ENCODE measurements at places on chromosomes 3 and 15.

GRCh38 chr3:10286596-10287295, 6.0 kb downstream of the GHRL start:
- DNase-seq: no peak

GRCh38 chr3:128488991-128489673, 3.9 kb downstream of the GATA2 start:
- no peak for DNase-seq

DNA sequence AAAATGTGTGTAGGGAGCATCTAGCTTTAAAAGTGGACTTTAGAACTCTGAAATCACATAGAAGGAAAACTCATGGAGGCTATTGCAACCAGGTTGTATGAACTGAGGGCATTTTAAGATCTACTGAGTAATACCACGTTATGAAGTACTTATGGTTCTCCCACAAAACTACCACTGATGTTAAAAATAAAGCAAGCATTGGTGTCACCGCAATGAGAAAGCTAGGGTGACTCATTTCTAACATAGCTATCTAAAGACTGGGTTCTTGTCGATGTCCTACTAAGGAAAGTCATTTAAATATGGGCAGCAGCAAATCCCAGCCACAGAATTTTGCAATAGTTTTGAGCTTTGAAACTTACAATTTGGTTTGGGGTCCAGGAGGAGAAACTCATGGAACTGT, 584.8 kb downstream of the DIPK2A start:
- DNase-seq: no peak

DNA sequence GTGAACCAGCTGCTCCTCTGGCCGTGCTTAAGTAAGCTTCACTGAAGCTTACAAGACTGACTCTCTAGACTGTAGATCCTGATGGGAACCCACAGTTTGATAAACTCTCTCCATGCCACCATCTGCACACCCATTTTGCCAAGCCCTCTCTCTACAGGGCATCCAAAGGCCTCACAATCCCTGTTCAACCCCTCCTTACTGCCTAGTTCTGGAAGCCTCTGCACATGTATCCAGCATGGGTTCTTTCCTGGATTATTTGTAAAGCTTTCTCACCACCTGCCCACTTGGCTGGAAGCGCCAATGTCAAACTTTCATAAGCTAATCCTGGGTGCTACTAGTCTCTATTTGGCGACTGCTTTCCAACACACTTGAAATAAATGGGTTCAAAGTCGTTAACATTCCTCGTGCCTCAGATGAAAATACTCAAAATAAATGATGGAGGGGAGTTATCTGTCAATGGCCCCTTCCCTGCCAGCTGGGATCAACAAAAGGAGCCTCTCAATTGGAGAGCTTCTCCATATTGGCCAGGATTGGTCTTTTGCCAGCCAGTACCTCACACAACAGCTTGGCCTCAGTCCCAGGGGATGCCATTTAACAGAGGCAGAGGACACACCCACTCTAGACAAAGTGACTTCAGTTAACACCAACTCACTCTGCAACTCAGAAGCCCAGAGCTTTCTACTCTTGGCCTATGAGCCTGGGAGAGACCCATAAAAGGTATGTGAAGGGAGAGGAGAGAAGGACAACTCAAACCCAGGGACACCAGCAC, 48.1 kb downstream of the SH3BP5 start:
- no peak for DNase-seq

DNA sequence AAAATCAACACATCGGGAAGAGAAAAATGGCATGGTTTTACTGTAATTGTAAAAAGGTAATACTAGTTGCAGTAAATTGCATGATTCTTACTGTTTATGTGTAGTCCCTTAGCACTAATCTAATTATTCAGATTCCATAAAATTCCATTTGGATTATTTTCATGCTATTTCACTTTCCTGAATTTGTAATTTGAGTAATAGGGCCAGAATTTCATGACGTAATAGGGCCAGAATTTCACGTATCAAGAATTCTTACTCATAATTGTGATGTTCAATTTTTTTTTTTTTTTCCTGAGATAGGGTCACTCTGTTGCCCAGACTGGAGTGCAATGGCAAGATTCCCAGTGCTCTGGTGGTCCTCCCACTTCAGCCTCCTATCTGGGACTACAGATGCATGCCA, 2.9 kb upstream of the U2SURP start:
- DNase-seq: no peak

DNA sequence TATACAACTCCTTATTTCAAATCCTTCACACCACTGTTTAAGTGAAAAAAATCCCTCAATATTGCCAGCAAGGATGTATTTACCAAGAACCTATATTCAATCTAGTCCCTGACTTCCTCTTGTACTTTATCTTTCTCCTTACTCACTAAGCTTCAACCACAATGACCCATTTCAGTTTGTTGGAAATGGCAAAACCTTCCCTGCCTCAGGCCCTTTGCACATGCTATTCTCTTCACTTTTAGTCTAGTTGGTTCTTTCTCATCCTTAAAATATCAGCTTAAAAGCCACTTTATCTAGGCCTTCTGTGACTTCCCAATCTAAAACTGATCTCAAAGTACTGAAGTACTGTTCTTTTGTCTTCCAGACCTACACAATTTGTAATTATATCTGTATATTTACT, 81.3 kb upstream of the ACTC1 start:
- DNase-seq: no peak

All from CD8-positive, alpha-beta T cell (primary cell).